Memory B cell (primary cell): ENCODE measurements at places on chromosomes 6 and 20.

- no peaks in the 10 kb centered on the region for H3K4me1 ChIP-seq
- H3K27me3 ChIP-seq, result peaks cover 13% of the 10 kb centered on the region
- no peaks in the 10 kb centered on the region for H3K36me3 ChIP-seq
- no peak overlapping the region for H3K27ac ChIP-seq
- no peak for DNase-seq
Measured at GRCh38 chr20:4507288-4507719, 214.4 kb upstream of the PRND start.

- peak overlapping the region; percentile 97 for H3K27ac ChIP-seq
- H3K4me1 ChIP-seq, result peaks cover 4% of the 10 kb centered on the region
- no peaks in the 10 kb centered on the region for H3K27me3 ChIP-seq
Measured at GRCh38 chr6:157273756-157274470, 49.4 kb downstream of the TMEM242 start.

GRCh38 chr20:47758517-47759450, 26.5 kb downstream of the SULF2 start:
- no peak overlapping the region for H3K27ac ChIP-seq
- H3K4me1 ChIP-seq, result peaks cover 5% of the 10 kb centered on the region
- no peak overlapping the region for H3K4me3 ChIP-seq
- peaks cover 24% of the 10 kb centered on the region for H3K27me3 ChIP-seq
- no peaks in the 10 kb centered on the region for H3K36me3 ChIP-seq

DNA sequence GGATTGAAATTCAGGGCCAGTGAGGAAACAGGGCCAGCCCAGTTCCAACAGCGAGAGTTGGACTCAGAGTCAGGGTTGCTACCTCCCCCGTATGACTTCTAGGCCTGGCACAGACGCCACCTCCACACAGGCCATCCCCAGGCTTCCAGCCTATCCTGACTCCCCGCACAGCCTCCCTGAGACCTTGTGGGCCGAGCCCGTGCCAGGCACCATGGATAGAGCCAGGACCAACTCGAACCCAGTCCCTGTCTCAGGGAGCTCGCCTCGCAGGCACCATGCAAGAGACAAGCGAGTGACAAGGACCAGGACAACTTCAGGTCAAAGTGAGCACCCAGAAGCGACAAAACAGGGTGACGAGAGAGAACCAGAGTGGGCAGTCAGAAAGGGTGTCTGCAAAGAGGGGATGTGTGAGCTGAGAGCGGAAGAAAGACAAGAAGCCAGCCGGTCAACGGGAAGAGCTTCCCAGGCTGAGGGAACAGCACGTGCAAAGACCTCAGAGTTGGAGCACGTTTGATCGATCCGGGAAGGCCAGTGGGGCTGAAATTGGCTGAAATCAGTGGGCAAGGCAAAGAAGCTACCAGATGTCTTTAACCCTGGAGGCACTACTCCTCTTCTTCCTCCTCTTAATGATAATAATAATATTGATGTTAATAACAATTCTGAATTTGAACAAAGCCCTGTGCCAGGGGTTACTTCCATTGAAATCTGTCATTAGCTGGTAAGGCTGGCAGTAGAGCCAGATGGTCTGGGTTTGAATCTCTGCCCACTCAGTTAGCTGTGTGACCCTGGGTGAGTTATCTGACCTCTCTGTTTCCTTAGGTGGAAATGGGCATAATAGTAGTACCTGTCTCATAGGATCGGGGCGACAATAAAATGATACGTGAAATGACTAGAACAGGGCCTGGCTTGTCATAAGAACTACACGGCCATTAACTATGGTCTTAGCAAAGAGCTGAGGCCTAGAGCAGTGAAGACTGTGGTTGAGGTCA, 45.0 kb downstream of the KIAA1755 start:
- DNase-seq, result no peak
- no peak overlapping the region for H3K4me3 ChIP-seq
- no peaks in the 10 kb centered on the region for H3K4me1 ChIP-seq
- H3K36me3 ChIP-seq, result no peaks in the 10 kb centered on the region
- no peaks in the 10 kb centered on the region for H3K27me3 ChIP-seq
- H3K27ac ChIP-seq, result no peak overlapping the region

DNA sequence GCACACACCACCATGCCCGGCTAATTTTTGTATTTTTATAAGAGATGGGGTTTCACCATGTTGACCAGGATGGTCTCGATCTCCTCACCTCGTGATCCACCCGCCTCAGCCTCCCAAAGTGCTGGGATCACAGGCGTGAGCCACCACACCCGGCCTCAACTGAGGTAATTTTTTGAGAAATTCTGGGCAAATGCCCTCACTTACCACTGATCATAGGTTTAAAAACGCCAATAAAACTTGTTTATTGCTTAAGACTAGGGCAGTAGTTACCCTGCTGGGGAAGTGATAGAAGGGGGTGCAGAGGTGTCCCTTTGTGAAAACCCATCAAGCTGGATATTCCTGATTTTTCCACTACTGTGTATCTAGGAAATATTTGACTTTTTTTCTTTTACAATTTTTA, 196.3 kb downstream of the BCAS1 start:
- H3K27ac ChIP-seq, result no peak overlapping the region
- no peaks in the 10 kb centered on the region for H3K36me3 ChIP-seq
- H3K27me3 ChIP-seq, result no peaks in the 10 kb centered on the region
- no peak overlapping the region for H3K4me3 ChIP-seq
- peaks cover 23% of the 10 kb centered on the region for H3K4me1 ChIP-seq

- no peak overlapping the region for H3K27ac ChIP-seq
- no peaks in the 10 kb centered on the region for H3K4me1 ChIP-seq
- no peak for DNase-seq
- peaks cover 10% of the 10 kb centered on the region for H3K27me3 ChIP-seq
- H3K4me3 ChIP-seq, result no peak overlapping the region
Measured at GRCh38 chr6:117469356-117469755, 13.1 kb upstream of the DCBLD1 start.

GRCh38 chr6:35042031-35042815, 98.9 kb downstream of the TCP11 start:
- no peaks in the 10 kb centered on the region for H3K27me3 ChIP-seq
- peaks cover 17% of the 10 kb centered on the region for H3K36me3 ChIP-seq
- no peak overlapping the region for H3K27ac ChIP-seq
- no peaks in the 10 kb centered on the region for H3K4me1 ChIP-seq
